ENCODE measurements at places on chromosomes 12 and 14.

DNA sequence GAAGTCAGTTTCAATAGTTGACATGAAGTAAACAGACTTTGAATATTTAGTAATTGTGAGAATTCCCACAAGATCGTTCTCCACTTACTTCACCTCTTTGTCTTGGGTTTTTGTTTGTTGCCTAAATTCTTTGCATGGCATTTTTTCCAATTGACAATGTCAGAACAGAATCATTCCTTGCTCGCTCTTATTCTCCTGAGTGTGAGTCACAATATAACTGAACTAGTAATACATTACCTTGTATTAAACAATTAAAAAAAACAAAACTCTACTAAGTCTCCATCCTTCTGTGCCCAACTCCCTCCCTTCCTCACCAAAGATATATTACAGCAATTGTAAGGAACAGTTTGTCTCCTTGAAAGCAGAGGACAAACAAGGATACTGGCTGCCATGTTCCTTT, 638.8 kb upstream of the NOVA1 start:
- no peak for DNase-seq

GRCh38 chr12:109740694-109741245, 27.1 kb downstream of the FAM222A start:
- DNase-seq, result no peak

DNA sequence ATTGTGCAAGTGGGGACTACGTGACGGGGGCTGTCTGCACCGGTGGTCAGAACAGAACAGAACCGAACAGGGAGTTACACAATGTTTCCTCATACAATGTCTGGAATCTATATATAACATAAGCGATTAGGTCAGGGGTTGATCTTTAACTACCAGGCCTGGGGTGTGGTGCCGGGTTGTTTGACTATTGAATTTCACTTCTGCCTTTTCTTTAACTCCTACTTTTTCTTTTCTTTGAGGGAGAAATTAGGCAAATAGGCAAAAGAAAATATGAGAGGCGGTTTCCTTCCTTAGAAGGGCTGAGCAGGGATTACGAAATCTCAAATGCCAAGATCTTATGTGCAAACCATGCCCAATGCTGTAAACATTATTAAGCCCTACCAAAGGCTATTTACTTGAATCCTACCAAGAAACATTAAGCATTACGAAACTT, 140.3 kb downstream of the SLC38A6 start:
- DNase-seq, result peak; percentile 83

- DNase-seq, result no peak
Measured at GRCh38 chr14:74713395-74713735, 421 bp downstream of the FCF1 start.

GRCh38 chr12:123384318-123384993, 524 bp downstream of the KMT5A start:
- peak; percentile 65 for DNase-seq

- no peak for DNase-seq
Measured at GRCh38 chr12:3145546-3146310, 68.5 kb downstream of the TSPAN9 start.

GRCh38 chr12:109020146-109020795, 597 bp downstream of the SVOP start:
- DNase-seq, result no peak

- no peak for DNase-seq
Measured at GRCh38 chr12:47730341-47730744, 5.1 kb upstream of the ENDOU start.

- DNase-seq, result no peak
Measured at GRCh38 chr12:72081777-72082176, 143.1 kb downstream of the TPH2 start.

DNA sequence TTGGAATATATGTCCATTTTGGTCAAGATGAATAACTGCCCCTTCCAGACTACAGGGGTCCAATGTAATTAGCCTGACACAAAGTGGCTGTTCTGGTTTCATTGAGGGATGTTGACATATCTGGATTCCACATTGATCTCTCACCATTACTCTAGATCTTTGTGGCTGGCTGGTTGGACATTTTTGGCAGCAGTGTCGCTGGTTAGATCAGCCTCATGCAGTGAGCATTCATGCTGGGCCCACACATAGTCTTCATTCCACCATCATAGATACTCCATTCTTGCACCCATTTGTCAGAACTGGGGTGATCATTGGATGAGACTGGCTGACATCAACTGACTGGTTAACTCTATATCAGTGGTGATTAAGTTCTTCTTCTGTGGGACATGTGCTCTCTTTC, 74.4 kb downstream of the MGST1 start:
- DNase-seq, result no peak

GRCh38 chr14:100341301-100342031, 18.3 kb downstream of the SLC25A47 start:
- DNase-seq, result peak; percentile 88

DNA sequence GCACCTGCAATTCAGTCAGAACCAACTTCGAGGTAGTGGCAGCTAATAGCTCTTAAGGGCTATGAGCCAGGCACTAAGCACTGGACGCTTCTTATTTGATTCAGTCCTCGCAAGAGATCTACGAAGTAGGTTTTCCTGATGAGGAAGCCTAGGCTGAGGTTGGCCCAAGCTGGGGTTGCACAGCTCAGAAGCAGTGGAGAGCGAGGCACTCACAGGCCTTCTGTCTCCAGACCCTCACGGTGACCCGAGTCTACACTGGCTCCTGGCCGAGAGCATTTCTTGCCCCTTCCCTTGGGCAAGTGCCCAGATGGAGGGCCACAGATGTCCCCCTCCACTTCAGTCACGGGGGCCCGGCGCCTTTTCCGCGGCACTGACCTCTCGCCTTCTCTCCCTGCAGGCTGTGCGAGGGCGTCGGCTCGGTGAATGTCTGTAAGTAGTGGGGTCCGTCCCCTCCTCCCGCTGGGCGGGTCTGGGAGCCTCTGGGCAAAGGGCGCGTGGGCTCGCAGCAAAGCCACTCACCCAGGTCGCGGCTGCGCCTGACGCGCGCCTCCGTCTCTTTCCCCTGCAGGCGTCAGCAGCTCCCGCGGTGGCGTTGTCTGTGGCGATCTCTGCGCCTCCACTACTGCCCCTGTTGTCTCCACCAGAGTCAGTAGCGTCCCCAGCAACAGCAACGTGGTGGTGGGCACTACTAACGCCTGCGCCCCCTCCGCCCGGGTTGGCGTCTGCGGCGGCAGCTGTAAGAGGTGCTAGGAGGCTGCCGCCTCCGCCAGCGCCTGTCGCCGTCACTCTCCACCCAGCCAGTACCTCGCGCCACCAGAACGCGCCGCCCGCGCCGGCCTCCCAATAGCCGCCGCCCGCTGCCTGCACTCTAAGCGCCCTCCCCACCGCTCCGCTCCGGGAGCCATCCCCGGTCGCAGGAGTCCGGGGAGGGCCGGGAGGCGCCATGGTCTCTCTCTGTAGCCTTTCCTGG, 13.1 kb downstream of the KRT83 start:
- no peak for DNase-seq

DNA sequence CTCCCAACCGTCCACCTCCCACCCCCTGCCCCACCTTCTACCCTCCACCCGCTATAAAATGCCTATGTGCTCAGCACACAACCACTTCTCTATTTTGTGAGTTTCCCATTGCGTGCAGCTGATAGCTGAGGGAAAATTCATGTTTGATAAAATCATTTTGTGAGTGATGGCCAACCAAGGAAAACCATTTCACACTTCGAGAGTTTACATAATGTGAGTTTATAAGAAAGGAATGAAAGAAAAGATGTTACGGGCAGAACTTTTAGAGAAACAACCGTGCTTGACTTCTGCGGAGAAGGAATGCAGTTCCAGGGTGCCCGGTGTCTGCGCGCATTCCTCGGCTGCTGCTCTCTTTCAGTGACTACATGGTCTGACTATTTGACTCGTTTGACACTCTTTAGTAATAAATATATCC, 140.9 kb downstream of the EFCAB11 start:
- no peak for DNase-seq

DNA sequence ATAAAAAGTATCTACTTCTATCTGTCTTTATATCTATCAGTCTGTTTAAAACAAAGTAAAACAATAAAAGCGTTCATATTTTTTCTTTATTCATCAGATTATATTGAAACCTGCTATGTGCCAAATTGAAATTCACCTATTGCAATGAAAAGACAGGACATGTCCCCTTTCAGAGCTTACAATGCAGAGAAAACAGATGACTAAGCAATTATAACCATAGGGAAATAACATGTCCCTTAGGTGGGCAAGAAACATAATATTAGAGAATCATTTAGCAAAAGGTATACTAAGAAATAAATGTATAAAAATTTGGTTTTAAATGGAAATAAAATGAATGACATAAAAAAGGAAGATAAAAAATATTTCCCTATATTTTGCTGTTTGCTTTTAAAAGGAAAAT, 1421.3 kb downstream of the FSCB start:
- DNase-seq, result no peak

- no peak for DNase-seq
Measured at GRCh38 chr14:101730626-101731186, 30.8 kb upstream of the PPP2R5C start.

DNA sequence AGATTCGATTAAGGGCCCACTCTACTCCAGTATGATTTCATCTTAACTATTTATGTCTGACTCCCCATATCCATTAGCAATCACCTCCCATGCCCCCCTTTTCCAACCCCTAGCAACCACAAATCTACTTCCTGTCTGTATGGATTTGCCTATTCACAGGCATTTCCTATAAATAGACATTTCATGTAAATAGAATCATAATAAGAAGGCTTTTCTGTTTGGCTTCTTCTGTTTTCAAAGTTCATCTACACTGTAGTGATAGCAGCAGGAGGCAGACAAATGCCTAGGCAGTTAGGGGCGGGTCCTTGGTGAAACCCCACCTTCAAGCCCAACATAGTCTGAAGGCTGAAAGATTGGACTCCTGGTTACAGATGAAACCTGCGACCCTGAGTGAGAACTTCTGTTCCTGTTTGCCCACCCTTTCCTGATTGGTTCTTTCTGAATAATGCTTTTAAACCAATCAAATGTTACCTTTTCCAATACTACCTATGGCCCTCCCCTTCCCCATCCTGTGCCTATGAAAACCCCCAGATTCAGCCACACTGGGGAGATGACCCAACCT, 62.1 kb upstream of the HECTD1 start:
- no peak for DNase-seq

GRCh38 chr12:84585776-84586395, 326.7 kb downstream of the SLC6A15 start:
- DNase-seq, result no peak

All from Karpas-422 (cell line).